Stimulated activated CD4-positive, alpha-beta T cell treated with anti-CD3 and anti-CD28 coated beads, Interleukin-12 subunit alpha, Interleukin-12 subunit beta, amount 100 ng/mL, for 48 hours (primary cell): ENCODE measurements at places on chromosomes 5 and 9.

- peak; percentile 17 for DNase-seq
Measured at GRCh38 chr9:131627648-131628458, 82.5 kb downstream of the PRRT1B start.

DNA sequence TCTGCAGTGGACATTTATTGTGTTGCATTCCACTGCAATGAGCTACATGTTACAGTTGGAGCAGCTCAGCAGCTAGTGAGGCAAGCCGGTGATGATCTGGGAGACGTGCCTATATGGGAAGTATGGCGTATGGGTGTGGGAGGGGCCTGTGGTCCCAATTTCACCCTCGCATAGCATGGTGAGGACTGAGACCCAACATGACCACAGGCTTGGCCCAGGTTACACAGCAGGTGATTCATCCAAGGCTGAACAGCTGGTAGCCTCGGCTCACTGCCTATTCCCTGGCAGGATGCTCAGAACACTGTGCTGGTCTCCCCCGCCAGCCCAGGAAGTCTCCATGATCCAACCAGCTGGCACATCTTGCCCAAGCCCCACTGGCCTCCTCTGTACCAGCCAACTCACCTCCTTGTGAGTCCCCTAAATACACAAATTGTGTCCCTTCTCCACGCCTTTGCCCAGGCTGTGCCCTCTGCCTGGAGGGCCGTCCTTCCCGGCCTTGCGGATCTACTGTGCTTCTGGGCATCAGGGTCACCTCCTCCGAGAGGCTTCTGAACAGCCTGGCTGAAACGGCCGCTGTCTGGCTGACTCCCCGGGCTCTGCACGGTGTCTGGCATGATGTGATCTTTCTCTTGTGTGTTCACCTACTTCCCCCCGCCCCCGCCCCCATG lies 81.4 kb downstream of the NSUN2 start:
- DNase-seq = no peak

GRCh38 chr5:14528115-14528514 lies 53.5 kb upstream of the OTULINL start:
- no peak for DNase-seq

DNA sequence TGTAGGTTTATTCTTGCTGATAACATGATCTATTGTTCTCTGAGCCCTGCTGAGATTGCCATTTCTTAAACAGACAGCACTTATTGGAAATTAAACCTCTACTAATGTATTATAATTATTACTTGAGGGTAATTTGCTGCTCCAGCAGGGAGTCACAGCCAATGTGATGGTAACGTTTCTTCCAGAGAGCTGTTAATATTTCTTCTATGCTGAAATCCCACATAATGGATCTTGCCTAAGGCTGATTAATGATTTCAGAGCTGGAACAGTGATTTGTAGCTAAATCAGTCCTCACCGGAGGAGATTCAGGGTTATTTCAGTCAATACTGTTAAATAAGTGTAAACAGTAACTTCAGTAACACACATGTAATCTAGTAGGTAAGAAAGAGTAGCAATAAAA lies 170.1 kb downstream of the CDH12 start:
- no peak for DNase-seq

DNA sequence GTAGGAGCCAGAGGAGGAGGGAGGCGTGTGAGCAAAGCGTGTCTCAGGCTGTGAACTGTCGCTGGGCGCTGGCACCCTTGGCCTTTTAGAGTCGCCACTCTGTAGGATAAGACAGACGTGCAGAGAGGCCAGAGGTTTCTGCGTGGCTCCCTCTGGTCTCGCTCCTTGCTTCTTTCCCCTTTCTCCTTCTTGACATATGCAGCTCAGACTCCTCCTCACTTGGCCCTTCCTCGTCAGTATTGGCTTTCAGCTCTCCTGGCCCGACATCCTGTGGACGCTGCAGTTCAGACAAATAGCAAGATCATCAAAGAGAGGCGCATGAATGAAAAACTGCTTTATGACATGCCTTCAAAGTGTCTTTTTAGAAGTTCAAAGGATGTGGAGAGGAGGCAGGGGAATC lies 116.8 kb upstream of the SPRY4 start:
- no peak for DNase-seq

DNA sequence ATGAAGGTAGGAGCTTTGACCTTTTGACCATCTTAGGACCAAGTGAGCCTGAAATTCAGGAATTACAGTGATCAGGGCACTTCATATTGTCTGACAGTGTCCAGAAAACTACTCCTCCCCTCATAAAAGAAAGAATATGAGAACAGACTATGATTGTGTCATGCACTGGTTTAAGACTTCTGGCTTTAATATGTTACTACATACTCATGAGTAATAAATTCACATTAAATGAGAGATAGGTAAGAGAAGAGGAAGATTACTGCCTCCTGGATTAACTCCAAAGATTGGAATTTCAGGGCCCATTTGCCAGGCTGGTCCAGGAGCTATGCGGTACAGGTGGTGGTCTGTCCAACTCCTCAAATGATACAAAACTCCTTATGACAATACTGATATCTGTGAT lies 213.5 kb upstream of the ADRA1B start:
- no peak for DNase-seq

- no peak for DNase-seq
Measured at GRCh38 chr5:17081142-17081541, 136.3 kb upstream of the BASP1 start.

- DNase-seq = no peak
Measured at GRCh38 chr5:168653626-168654025, 74.5 kb upstream of the PANK3 start.

GRCh38 chr5:6703806-6704205 lies 9.4 kb upstream of the TENT4A start:
- no peak for DNase-seq

DNA sequence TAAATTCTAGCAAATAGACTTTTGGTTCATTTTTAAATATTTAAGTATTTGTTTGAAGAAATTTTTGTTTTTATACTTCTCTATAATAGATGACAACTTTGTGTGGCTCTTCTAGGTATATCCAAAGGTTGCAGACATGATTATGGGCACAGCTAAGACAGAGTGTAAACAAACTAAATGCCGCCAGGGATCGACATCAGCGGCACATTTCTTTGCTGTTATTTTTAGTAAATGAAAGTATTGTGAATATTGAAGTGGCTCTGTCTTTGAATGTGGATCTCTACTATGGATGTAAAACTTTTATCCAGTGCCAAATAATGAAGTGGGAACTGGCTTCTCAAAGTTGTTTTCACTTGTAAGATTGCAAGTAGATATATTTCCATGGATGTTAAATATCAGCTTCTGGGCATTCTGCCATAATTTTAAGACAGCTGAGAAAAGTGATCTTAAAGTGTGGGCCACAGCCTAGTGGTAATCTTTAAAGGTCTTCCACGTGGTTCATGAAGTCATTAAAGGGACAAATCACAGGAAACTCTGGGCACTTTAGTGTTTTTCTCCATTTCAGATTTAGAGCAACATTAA lies 589.9 kb downstream of the ZNF608 start:
- no peak for DNase-seq

DNA sequence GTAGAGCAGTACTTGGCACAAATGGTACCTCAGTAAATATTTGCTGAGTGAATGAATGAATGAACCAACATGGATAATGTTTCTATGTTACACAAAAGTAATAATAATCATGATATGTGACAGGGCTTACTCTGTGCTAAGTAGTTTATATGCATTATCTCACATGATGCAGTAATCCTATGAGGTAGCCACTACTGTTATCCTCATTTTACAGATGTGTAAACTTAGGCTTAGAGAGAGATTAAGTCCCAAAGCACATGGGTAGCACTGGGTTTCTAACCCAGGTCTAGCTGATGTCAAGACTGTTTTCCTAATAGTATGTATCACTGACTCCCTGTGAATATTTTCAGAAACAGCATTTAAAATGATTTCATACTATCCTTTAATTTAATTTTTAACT lies 44.1 kb upstream of the VDAC1 start:
- no peak for DNase-seq

DNA sequence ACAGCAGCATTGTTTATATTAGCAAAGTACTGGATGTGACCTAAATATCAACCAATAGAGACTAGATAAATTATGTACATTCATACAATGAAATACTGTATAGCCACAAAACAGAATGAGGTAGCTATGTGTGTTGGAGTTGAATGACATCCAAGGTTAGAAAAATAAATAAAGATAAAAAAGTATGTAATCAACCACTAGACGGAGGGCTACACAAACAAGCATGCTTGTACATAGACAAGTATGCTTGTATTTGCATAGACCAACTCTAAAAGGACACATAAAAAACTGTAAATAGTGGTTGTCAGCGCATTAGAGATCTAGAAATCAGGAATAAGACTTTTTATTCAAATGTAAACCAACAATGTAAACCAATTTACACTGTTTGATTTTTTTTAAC lies 3.0 kb downstream of the FEM1C start:
- no peak for DNase-seq

GRCh38 chr9:84832453-84832852 lies 162.9 kb downstream of the NTRK2 start:
- no peak for DNase-seq

DNA sequence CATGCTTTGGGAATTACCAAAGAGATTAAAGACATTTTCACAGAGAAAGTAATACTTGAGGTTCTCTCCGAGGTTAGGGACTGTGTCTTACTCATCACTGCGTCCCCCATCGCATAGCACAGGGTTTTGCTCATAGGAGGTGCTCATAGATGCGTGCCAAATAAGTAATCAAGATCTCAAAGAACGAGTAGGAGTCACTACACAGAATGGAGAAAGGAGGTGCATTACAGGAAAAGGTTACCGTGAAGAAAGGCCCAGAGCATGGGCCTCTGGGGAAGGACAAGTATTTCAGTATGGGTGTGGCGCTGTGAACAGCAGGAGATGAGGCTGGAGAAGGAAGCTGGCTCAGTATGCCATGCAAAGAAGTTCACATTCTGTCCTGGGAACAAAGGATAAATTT lies 182.4 kb downstream of the ACTL7B start:
- DNase-seq = no peak

DNA sequence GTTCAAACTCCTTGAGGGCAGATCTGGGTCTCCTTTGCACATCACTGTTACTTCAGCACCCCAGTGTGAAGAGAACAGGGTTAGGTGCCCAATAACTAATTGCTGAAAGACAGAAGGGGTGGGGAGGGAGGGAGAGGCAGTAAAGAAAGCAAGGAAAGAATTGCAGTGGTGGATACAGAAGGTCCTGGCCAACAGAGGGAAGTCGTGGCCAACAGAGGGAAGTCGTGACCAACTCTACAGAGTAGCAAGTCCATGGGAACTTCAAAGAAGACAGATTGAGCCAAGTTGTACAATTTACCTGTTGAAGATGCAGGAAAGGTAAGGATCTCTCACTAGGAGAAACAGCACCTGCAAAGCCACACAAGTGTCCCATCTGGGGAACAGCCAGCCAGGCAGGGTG lies 27.0 kb downstream of the CCNJL start:
- no peak for DNase-seq

- no peak for DNase-seq
Measured at GRCh38 chr5:172630986-172631385, 10.1 kb upstream of the NEURL1B start.

DNA sequence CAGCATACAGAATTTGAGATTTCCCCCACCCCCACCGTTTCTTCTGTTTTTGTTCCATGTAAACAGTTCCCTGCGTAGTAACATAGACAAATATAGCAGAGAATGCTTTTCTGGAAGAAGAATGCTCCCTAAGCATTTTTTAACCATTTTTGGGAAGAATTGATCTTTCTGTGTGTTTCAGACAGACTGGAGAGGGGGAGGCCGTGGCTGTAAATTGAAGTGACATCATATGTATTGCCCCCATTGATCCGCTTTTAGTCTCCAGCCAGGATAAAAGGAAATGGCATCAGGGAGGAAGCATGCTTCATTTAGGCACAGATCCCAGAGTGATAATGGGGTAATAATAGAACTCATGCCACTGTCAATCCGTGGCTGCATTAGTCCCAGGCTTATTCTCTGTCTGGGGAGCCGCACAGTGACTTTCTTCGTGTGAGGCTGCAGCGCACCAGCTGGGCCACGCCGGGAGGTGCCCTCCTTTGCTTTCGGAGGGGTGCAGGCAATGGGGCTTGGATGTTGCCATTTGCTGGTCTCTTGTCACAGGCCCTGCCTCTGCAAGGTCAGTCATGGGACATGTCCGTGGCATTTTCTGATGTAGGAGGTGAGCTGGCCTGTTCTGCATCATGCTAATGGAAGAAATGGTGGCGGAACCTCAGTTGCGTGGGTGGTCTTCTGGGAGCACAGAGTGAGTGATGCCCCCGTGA lies 261.5 kb downstream of the FANCC start:
- no peak for DNase-seq

DNA sequence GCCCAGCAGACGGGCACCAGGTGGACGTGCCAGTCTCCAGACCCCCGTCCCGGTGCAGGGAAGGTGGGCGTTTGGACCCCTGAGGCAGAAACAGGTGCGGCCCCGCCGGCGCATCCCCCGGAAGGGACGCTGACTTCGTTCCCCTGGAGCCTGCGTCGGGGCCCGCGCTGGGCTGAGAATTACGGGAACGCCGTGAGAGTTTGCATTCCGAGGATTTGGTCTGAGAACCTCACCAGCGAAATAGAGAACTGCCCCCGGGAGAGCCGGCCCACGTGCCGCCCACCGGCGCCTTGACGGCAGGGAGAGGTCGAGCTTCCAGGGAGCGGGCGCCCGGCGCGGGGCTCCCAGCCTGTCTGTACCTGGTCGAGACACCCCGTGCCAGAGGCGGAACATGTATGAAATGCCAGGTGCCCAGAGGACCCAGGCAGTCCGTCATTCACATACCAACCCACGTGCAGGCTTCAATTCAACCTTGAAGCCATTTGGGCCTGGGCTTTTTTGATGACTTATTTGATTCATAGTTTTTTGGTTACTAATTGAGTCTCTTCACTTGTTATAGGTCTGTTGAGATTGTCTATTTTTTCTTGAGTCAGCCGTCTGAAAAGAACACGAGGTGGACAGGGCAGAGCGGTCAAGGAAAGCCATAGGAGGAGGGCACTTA lies 877 bp upstream of the CAMSAP1 start:
- DNase-seq = no peak

GRCh38 chr5:16626696-16627264 lies 10.0 kb upstream of the RETREG1 start:
- peak; percentile 34 for DNase-seq

- no peak for DNase-seq
Measured at GRCh38 chr9:126545106-126545505, 68.6 kb upstream of the LMX1B start.

GRCh38 chr5:118115791-118116190 lies 872.6 kb downstream of the DTWD2 start:
- DNase-seq = no peak

DNA sequence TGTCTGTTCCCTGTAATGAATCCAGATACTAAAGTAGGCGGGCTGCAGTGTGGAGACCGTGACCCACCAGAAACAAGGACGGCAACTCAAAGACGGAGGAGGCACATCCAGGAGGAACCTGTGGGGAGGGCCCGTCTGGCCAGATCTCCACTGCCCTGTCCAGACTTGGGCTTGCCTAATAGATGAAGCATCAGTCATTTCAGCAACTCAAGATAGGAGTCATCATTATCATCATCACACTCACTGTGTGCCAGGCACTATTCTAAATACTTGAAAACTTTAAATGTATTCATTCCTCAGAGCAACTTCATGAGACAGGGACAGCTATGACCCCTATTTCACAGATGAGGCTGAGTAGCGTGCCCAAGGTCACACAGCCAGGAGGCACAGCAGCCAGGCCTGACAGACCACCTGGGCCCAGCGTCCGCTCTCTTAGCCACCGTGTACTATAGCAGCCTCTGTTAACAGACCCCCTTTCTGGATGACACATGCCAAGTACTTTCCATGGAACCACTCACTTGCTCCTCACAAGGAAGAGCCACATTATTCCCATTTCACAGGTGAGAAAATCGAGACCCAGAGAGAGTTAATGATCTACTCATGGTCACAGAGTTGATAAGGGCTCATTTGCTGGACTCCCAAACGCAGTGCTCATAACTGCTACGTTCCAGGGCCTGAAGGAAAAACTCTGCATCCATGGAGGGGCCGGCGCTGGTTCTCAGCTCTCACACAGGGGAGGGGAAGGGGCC lies 4.9 kb upstream of the IL4 start:
- DNase-seq = no peak
